ENCODE measurements at places on chromosomes 6 and 20.

DNA sequence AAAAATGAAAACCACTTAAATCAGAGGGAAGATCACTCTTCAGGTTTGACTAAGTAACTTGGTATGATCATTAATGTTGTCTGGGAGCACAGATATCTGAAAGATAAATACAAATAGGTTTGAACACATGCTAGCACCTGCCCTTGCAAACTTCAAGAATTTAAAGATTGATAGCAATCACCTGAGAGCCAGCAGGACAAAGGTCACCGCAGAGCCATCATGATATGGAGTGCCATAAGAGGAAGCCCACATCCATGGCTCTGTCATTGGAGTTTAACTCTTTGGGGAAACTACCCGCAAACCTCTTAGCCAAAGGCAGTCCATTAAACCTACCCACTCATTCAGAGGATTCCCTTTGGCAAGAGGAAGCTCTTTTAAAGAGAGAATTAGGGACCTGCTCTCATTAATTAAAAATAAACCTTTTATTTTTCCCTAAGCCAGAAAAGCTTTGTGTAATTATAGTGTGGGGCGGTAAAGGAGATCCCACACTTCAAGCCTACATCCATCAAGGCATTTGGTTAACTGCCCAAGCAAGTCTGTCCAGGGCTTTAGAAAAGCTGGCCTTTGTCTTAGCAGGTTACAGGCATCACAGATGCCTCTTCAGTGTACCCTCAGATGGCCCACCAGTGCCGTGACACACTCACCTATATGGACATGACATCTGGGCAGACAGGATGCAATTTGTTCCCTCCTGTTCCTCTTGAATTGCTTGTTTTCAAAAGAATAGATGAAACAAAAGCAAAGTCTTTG, 73.0 kb downstream of the SASH1 start:
- DNase-seq: no peak

DNA sequence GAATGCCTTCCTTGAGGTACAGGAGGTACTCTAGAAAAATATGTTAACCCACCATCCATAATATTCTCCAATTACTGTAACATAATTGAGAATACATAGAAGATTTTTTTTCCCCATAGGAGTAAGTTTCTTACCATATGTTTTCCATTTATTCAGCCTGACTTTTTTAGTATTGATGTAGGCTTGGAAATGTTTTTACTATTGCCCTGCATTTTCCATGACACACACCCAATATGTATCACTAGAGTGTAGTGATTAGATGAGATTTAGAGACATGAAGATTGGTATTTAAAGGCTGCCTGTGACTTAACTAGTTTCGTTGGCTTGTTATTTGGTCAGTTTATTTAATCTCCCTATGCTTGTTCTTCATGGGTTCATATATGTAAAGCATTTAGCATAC, 39.5 kb downstream of the KCNQ5 start:
- DNase-seq: no peak

GRCh38 chr20:62088258-62089127, 22.8 kb upstream of the TAF4 start:
- no peak for DNase-seq

DNA sequence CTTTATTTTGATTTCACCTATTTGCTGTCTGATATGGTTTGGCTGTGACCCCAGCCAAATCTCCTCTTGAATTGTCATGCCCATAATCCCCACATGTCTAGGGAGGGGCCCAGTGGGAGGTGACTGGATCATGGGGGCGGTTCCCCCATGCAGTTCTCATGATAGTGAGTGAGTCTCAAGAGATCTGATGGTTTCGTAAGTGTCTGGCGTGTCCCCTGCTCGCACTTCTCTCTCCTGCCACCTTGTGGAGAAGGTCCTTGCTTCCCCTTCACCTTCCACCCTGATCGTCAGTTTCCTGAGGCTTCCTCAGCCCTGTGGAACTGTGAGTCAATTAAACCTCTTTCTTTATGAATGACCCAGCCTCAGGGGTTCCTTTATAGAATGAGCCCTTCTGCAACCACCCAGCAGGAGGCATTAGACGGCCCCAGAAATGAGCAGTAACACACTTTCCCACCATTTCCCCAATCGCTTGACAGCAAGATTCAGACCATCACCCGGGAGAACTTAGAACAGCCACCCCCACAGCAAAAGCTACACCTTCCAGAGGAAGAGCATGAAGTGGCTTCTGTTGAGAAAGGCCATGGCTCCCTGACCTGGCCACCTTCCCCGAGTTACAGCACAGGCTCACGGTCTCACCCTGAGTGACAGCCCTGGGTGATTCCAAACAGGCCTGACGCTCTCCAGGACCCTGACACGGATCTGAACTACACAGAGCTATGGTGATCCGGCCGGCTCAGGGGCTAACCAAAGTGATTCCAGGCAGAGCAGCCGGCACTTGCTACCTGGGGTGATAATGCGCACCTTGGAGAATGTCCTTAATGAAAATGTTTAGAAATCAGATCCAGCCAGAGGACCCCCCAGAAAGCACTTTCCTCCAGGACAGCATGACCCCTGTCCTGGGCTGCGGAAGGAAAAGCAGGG, 131.2 kb upstream of the CDH4 start:
- DNase-seq: peak; percentile 79
